ENCODE measurements at places on chromosomes 3 and 15.
A peak's percentile ranks its signal among the peaks of the same experiment; 100 is the strongest.

DNA sequence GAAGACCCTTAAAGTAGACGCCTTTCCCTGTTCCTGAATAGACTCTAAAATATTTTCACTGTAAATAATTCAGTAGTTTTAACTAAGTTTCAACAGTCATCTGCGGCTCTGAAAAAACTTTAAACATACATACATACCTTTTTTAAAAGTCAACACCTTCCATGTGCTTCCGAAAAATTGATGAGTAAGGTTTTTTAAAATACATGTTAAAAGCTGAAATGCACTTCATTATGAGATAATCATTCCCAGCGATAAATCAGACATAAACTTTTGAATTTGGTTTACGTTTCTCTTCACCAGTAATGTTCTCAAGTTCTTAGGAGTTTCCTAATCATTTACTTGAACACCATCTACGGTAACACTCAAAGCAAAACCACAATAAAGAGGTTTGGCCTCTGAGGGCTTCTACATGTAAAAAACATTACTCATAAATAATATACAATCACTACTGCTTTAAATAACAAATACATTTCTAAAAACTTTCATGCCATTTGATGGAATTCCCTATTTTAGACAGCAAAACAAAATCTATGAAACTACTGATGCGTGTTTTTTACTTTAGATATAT lies 403.5 kb downstream of the SHQ1 start:
- no peak for DNase-seq

DNA sequence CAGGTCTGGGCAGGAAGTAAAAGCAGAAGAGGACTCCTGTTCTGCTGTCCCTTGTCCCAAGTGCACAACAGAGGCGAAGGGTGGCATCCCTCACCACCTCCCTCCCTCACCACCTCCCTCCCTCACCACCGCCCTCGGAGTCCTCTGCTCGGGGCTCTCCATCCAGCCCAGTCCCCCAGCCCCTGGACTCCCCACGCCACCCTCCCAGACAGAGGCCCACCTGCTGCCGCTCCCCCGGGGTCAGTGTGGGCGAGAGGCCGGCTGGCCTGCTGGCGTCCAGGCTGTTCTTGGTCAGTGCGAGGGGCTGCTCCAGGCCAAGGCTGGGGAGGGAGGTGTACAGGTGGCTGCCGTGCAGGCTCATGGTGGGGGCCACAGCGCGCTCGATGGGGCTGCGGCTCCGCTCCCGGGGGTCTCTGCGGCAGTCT lies 79.1 kb downstream of the VGLL4 start:
- peak; percentile 25 for DNase-seq

- no peak for DNase-seq
Observed at GRCh38 chr3:162770551-162770950, 1273.9 kb downstream of the OTOL1 start.

DNA sequence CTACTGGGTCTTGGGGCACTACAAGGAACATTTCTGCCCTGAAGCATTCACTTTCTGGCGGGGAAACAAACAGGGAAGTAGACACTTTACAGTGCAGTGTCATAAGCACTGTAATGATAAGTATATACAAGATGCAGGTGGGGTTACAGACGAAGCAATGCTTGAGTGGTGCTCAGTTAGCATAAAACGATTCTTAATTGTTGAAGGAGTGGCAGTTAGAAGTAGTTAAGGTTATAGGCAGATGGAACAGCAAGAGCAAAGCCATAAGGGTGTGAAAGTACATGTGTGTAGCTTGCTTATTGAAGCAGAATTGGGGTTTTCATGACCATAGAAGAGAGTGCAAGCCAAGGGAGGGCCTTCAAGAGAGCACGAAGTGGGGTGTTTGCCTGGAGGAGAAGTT lies 46.2 kb downstream of the SLC25A26 start:
- DNase-seq = no peak
